ENCODE measurements at places on chromosomes 1 and 21.

DNA sequence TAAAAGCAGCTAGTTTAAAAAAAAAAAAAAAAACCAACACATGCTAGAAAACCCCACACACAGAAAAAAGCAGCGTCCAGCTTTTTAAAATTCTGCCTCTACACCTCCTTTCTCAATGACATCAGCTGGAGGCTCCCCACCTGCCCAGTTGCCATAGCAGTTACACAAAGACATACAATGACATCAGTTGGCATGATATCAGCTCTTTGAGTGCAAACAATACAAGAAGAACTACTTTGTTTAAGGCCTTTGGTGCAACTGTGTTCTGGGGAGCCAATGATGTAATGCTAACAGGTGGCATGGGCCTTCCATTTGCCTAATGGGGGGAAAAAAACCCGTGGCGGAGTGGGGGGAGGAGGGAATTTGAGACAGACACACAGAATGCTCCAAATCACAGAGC lies 32.9 kb downstream of the DUSP10 start:
- DNase-seq, result peak; percentile 13

DNA sequence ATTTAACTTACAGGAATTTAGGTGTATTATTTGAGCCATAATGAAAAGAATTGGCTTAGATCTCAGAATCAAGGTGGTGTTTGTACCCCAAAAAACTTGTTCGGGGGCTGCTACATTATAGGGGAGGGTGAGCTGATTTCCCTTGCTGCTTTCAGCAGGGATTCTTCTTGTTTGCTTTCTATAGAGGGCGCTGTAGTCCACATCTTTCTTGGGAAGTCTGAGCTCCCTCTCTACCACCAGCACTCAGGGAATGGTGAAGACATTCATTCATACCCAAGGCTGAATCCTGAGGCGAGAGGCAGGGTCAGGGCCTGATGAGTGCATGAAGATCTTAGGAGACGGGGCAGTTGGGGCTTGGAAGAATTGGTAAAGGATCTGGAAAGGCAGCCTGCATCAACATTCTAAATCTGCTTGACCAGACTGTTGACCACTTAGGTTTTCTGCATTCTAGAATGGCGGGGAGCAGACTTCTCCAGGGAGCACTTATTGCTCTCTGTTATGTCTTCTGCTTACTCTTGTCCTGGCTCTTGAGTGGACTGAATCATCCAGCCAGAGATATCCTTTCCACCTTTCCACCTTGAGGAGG lies 18.9 kb downstream of the SPATA46 start:
- DNase-seq, result no peak

DNA sequence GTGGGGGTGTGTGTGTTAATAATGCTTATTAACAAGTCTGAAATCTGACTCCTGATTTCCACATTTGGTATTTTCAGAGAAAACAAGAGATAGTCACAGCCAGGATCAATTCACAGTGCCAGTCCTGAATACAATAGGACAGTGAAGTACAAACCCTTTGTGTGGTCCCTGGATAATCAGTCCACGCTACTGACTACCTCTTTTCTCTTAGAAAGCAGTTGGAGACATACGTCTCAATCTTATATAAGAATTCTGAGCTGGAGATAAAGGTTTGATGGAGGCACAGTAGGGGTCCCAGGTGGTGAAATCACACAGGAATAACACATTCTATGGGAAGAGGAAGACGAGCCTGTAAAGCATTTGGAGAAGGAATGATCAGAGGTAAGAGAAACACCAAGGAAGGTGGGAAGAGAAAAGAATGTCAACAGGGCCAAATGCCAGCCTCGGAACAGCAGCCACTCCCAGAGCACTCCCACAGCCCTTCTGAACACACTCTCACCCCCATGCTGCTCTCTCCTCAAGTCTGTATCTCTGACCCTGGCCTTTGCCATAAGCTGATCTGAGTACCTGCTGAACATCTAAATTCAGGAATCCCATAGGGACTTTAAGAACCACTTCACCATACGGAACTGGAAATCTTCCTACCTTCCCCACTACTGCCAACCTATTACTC lies 48.6 kb downstream of the TRAF5 start:
- no peak for DNase-seq

- DNase-seq, result no peak
Measured at GRCh38 chr1:27235827-27236226, 1.4 kb downstream of the WDTC1 start.

- DNase-seq, result no peak
Measured at GRCh38 chr1:66317248-66317515, 216.8 kb upstream of the SGIP1 start.

DNA sequence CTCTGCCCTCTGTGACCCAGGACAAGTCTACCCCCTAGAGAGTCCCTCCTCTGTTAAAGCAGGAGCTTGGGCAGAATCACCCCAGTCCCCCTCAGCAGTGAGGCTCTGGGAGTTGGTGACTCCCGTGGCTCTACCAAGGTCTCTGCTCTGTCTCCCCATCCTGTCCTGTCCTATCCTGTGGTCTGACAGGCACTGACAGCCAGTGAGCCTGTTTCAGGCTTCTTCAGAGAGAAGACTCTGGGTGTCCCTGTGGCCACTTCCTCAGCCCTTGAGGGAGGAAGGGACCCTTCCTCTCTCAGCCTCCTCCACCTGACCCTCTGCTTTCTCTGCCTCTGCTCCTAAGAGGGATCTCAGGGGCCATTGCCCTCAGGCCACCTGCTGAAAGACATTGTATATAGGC lies 148.7 kb downstream of the FCRL5 start:
- DNase-seq, result no peak

DNA sequence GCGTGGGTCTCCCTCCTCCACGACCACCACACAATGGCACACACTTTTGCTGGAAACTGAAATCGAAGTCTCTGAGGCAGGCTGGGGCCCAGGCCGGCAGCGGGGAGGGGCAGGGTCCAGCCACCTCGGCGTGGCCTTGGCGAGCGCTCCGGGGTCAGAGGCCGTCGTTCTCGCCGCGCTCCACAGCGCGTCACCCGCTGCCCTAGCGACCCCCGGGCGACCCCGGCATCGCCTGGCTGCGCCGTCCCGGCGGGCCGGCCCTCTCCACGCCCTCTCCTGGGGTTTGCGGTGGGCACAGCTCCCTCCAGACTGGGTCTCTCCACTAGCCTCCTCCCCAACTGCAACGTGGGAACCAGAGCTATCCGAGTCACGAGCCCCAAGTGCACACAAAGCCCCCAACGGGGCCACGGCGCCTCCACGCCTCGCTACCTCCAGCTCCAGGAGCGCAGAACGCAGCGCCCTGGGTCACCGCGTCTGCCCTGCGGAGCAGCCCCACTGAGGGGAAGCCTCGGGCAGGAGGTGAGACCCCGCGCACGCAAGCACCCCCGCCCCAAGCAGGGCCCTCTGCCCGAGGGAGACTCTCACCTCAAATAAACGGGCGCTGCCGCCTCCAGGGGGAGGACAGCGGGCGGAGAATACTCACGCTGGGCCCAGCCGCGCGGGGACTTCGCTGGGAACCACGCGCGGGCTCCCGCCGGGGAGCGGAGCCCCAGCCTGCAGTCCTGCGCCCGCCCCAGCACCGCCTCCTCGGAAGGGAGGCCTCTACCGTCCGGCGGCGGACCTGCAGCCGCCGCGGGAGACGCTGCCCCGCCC lies 134.0 kb upstream of the BARHL2 start:
- DNase-seq, result peak; percentile 52

- DNase-seq, result peak; percentile 85
Measured at GRCh38 chr1:161389691-161390558, 22.2 kb upstream of the CFAP126 start.

DNA sequence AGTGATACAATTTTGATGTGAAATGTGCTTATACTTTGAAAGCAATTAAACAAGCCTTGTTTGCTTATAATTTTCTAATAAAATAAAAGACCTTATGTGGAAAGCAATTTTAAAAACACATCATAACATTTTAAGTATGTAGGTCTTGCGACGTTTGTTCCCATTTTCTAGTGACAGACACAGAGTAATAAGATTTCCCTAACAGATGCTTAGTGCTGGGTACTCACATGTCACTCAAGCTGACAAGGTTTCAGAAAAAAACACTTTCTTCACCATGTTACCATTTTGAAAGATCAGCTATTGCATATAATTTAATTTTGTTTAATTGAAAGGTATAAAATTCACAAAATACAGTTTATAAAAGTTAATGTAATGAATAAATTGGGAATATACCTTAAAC lies 14.1 kb upstream of the ZRANB2 start:
- no peak for DNase-seq

DNA sequence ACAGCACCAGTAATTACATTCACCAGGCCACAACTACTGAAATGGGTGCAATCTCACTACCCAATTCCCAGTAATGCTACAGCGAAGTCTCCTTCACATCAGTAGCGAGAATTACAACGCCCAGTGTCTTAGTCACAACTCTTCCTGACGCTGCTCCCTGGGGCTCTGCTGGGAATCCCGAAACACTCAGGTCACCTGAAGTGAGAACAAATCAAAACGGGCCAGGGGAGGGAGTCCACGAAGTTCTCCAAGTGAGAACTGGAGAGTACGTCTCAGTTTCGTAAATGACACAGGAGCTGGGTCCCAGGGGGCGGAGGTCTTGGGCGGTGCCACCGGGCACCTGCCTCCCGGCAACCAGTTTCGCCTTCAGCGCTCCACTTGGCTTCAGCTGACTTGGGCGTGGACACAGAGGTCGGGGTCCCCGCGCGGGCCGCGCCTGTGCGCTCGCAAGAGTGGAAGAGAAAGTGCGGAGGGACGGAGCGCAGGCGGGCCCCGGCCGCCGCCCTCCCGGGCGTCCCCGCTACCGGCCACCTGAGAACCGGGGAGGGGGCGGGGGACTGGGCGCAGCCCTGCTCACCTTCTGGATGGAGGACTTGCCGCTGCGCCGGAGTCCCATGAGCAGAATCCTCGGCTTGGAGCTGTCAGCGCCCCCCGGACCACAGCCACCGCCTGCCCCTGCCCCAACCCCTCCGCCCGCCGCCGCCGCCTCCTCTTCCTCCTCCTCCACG lies 575 bp downstream of the RRAGC start:
- DNase-seq, result no peak

DNA sequence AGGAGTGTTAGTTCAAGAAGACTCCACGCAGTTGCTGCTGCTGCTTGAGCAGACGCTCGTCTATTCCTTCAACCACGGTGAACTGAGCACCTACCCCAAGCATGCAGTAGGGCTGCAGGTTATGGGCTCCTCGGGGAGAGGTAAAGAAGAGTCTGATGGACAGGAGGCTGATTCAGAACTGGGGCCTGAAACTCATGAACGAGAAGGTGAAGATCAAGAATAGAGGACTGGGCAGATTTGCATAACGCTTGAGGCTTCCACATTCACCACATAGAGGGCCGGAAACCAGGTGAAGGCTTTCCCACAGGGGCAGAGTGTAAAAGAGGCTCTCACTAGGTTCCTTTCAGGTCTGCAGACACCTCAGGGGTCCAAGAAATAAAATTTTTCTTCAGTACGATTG lies 9.1 kb downstream of the ABCA4 start:
- no peak for DNase-seq

DNA sequence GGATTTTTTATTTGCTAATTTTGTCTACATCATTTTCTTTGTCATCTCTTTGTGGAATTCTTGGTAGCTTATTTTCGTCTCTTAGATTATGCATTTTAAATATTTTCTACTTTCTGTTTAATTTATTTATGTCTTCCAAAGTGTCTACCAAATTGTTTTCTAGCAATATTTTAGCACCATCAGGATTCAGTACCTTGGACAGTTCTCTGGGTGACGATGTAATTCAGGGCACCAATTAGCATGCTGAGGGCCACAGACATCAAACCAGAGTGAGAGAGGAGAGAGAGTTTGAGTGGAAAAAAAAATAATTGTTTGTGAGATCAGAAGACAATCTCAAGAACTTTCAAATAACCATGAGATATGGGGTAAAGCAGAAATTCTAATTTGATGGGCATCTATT lies 169.8 kb upstream of the CXADR start:
- no peak for DNase-seq

DNA sequence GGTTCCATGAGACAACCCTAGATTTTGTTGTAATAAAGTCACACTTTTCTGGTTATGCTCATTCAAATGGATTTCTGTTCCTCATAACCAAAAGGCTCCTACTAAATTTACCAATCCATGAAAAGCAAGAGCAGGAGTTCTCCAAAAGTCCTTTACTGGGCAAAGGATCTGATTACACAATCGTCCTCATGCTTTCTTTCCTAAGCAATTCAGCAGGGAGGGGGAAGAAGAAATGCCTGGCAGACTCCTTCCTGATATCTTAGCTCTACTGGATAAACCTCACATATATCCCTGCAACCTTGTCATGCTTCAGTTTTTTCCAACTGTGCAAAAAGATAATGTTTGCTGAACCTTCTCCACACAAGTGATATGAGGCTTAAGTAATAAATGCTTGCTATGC lies 67.6 kb upstream of the GUCA2B start:
- DNase-seq, result no peak

GRCh38 chr21:21818898-21819297 lies 820.7 kb downstream of the NCAM2 start:
- no peak for DNase-seq

GRCh38 chr1:42419126-42419821 lies 36.5 kb downstream of the ZMYND12 start:
- no peak for DNase-seq

DNA sequence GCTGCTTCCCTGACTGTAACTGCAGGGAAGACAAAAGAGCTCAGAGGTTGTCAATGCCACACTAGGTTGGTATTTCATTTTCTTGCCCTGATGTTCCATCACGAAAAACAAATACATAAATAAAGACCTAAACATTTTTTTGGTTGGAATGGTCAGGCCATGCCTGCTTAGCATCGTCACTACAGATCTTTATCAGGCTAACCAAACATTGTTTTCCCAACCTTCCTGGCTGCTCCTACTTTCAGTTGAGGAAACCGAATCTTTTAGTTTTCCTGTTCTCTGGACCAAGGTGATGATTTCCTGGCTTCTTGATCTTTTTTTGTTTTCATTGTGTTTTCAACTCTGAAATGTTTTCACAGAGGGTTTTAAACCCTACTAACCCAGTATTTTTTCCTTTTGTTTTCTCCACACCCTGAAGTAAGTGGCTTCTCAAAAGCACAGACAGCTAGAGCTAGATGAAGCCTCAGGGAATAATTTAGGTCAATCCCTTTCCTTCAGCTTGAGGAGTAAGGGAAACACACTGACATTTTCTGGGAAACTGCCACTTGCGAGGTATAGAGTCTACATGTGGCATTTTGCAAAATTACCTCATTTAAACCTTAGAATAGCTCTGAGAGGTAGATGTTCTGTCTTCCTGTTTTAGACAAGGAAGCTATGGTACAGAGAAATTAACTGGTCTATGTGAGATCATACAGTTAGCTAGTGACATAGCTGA lies 67.2 kb upstream of the CNN3 start:
- no peak for DNase-seq

DNA sequence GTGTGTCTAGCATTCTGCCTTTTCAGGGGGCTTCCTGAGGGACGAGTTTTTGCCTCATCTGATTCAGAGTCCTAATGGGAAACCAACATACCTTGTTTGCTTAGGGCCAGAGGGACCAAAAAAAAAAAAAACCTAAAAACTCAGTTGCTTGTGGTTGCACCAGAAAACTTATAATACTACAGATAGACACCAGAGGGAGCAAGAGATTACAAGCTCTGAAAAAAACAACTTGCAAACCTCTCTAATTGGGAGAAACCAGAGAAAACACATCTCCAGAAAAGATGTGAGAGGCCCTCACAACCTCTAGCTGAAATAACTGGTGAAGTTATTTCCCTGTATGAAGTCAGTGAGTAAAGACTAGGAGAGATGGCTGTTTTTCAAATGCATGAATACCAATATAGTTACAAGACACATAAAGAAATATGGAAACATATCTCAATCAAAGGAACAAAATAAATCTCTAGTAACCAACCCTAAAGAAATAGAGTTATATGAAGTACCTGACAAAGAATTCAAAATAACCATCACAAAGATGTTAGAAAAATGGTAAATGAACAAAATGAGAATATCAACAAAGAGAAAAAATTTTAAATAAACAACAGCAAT lies 233.7 kb upstream of the NFIA start:
- DNase-seq, result no peak

- no peak for DNase-seq
Measured at GRCh38 chr1:201103666-201104065, 8.6 kb downstream of the CACNA1S start.
